Uterus (tissue), 4 donors: ENCODE measurements at places on chromosomes 5 and 9.

DNA sequence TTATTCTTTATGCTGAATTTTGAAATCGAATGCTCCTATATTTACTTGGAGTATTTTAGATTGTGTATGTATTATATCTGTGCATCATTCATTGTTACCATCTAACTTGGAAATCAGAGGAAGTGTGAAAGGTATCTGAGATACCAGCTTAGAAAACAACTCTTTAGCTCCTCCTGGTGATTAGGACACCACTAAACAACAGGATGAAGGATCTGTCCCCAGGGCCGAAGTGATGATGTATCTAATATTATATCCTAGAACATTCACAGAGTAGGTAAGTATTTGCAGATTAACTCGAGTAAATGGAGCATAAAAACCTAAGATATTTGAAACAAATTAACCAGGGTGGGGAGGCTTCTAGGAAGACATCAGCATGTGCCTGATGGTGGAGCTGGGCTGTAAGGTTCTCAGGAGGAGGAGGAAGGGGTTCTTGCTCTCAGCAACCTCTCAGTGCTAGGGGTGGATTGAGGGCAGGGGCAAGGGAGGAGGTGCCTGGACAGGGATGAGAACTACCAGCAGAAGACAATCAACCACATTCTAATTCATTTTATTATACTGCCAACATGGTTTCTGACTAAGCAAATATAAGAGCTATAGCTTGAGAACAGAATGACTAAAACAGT is 2.6 kb upstream of the NFIL3 start:
- H3K27ac ChIP-seq = peak overlapping the region; percentile 15
- DNase-seq = no peak
- no peak overlapping the region for H3K4me3 ChIP-seq
- no peaks in the 10 kb centered on the region for H3K4me1 ChIP-seq
- H3K27me3 ChIP-seq = no peaks in the 10 kb centered on the region

DNA sequence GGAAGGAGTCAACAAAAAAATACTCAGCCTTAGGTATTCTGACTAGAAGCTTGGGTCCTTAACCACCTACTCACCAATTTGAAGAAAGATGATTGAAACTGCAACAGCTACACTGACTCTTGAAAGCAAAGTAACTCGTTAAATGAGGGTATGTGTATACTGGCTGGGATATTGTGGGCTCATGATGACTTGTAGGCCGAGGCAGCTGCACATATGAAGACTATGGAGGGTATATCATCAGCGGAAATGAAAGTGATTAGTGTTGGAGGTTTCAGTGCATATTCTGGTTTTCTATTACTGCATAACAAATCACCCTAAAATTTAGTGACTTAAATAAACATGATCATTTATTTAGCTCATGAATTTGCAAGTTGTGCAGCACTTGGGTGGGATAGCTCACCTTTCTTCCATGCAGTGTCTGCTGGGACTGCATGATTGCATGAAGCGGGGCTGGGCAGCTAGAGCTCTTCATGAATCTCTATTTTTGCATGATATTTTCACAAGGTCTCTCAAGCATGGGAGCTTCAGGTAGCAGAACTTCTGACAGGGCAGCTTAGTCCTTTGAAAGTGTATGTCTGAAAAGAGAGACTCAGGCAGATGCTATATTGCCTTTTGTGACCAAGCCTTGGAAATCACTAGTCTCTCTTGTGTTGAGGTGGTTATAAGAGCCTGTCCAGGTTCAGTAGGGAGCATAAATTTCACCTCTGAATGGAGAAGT is 96.1 kb upstream of the CDKN2B start:
- H3K27me3 ChIP-seq = no peaks in the 10 kb centered on the region
- H3K4me1 ChIP-seq = no peaks in the 10 kb centered on the region
- H3K27ac ChIP-seq = no peak overlapping the region
- no peak overlapping the region for H3K4me3 ChIP-seq
- H3K36me3 ChIP-seq = no peaks in the 10 kb centered on the region

- no peaks in the 10 kb centered on the region for H3K4me1 ChIP-seq
- no peak overlapping the region for H3K27ac ChIP-seq
- no peak for DNase-seq
- no peaks in the 10 kb centered on the region for H3K27me3 ChIP-seq
- H3K4me3 ChIP-seq = no peak overlapping the region
- H3K36me3 ChIP-seq = no peaks in the 10 kb centered on the region
Measured at GRCh38 chr9:106107716-106108115, 413.4 kb downstream of the TMEM38B start.

GRCh38 chr5:143582176-143582575 is 178.7 kb upstream of the NR3C1 start:
- DNase-seq = no peak
- H3K27ac ChIP-seq = no peak overlapping the region
- no peaks in the 10 kb centered on the region for H3K27me3 ChIP-seq
- no peak overlapping the region for H3K4me3 ChIP-seq

GRCh38 chr5:14177634-14178033 is 34.5 kb downstream of the TRIO start:
- DNase-seq = no peak
- no peaks in the 10 kb centered on the region for H3K27me3 ChIP-seq
- peaks cover 18% of the 10 kb centered on the region for H3K4me1 ChIP-seq
- no peaks in the 10 kb centered on the region for H3K36me3 ChIP-seq
- no peak overlapping the region for H3K27ac ChIP-seq

- H3K4me1 ChIP-seq = no peaks in the 10 kb centered on the region
- H3K36me3 ChIP-seq = no peaks in the 10 kb centered on the region
- H3K4me3 ChIP-seq = no peak overlapping the region
- no peaks in the 10 kb centered on the region for H3K27me3 ChIP-seq
Measured at GRCh38 chr9:120650352-120650751, 63.9 kb downstream of the MEGF9 start.

- H3K4me1 ChIP-seq = no peaks in the 10 kb centered on the region
- H3K27me3 ChIP-seq = no peaks in the 10 kb centered on the region
- no peak overlapping the region for H3K4me3 ChIP-seq
- no peaks in the 10 kb centered on the region for H3K36me3 ChIP-seq
- no peak overlapping the region for H3K27ac ChIP-seq
- no peak for DNase-seq
Measured at GRCh38 chr5:83368319-83368718, 103.2 kb upstream of the VCAN start.

DNA sequence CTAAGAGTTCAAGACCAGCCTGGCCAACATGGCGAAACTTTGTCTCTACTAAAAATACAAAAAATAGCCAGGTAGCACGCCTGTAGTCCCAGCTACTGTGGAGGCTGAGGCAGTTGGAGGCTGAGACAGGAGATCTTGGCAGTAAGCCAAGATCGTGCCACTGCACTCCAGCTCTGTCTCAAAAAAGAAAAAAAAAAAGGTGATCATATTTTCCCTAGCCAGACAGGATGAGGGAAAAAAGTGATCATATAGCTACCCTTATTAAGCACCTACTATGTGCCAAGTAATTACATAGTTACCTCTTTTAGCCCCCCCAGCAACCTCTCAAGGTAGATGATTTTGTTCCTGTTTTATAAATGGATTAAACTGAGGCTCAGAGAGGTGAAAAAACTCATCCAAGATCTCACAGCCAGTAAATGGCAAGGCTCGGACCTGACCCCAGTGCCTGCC is 18.1 kb upstream of the RPL26L1 start:
- H3K4me1 ChIP-seq = peaks cover 7% of the 10 kb centered on the region
- H3K4me3 ChIP-seq = no peak overlapping the region
- no peaks in the 10 kb centered on the region for H3K36me3 ChIP-seq
- no peak for DNase-seq

DNA sequence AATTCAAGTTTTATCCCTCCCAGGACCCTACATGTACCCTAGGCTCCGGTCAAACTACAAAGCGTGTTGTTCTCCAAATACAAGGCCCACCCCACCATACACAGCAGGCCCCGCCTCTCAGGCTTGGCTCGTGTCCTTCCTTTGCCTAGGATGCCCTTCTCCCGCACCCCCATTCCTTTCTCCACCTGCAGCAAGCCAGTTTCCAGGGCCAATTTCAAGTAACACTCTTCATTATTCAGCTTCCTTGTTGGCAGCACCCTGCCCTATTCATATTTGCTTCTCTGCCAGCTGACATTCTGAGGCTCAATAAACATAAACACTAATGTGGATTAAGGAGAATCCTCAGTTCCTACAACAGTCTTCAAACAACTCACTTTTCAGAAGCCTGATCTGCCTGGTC is 31.7 kb downstream of the EPB41L4B start:
- H3K36me3 ChIP-seq = no peaks in the 10 kb centered on the region
- H3K4me1 ChIP-seq = no peaks in the 10 kb centered on the region
- no peaks in the 10 kb centered on the region for H3K27me3 ChIP-seq
- no peak overlapping the region for H3K4me3 ChIP-seq
- H3K27ac ChIP-seq = no peak overlapping the region

DNA sequence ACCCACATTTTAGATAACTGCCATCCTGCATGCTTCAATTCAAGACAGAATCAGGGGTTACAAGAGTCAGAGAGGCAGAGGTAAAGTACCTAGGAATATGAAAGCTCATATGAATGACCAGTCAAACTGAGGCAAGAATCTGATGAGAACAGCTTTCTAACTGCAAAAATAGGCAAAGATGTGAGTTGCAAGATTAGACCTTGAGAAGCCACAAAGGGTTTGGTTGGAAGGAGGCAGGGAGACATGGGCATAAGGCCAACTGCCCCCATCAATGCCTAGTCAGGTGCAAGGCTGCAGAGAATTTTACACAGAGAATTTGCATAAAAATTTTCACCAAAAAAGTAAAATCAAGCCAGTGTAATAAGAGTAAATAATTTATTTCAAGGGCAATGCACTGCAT is 12.8 kb downstream of the FAM114A2 start:
- H3K4me3 ChIP-seq = no peak overlapping the region
- no peaks in the 10 kb centered on the region for H3K27me3 ChIP-seq
- no peak for DNase-seq
- H3K36me3 ChIP-seq = no peaks in the 10 kb centered on the region
- no peaks in the 10 kb centered on the region for H3K4me1 ChIP-seq

- H3K4me3 ChIP-seq = no peak overlapping the region
- no peaks in the 10 kb centered on the region for H3K36me3 ChIP-seq
- H3K4me1 ChIP-seq = peaks cover 5% of the 10 kb centered on the region
- no peak for DNase-seq
- no peak overlapping the region for H3K27ac ChIP-seq
Measured at GRCh38 chr5:79936646-79937216, 54.3 kb downstream of the MTX3 start.

DNA sequence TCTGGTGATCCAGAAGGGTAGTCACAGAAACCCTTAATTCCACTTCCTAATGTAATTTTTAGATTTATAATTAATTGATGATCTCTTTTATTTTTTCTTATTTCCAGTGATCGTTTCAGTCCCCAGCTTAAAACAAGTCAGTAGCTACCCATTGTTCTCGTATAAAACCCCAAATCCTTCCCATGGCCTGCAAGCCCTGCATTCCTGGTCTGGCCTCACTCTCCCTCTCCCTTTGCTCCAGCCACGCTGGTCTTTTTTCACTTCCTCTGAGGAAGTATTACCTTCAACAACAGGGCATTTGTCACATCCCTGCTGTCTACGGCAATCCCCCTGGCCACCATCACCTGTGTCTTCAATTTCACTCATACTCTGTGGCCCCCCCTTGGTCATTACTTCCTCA is 44.8 kb downstream of the ACOT12 start:
- DNase-seq = no peak
- no peak overlapping the region for H3K27ac ChIP-seq
- no peaks in the 10 kb centered on the region for H3K36me3 ChIP-seq
- H3K27me3 ChIP-seq = no peaks in the 10 kb centered on the region
- H3K4me1 ChIP-seq = no peaks in the 10 kb centered on the region

- peak; percentile 54 for DNase-seq
- H3K27me3 ChIP-seq = no peaks in the 10 kb centered on the region
- peak within 1 kb of the TSS; percentile 10 for H3K4me3 ChIP-seq
- H3K27ac ChIP-seq = no peak within 1 kb of the TSS
- no peaks in the 10 kb centered on the region for H3K36me3 ChIP-seq
- H3K4me1 ChIP-seq = no peaks in the 10 kb centered on the region
Measured at GRCh38 chr5:169980418-169981053, at the start of gene INSYN2B. INSYN2B (minus strand) TSS chr5:169980495; CDS start chr5:169883898, 96,597 bp downstream.

GRCh38 chr9:4417578-4418325 is 72.5 kb upstream of the SLC1A1 start:
- no peaks in the 10 kb centered on the region for H3K4me1 ChIP-seq
- H3K36me3 ChIP-seq = no peaks in the 10 kb centered on the region
